Prostate gland (tissue), 2 donors: ENCODE measurements at places on chromosomes 3 and 15.

DNA sequence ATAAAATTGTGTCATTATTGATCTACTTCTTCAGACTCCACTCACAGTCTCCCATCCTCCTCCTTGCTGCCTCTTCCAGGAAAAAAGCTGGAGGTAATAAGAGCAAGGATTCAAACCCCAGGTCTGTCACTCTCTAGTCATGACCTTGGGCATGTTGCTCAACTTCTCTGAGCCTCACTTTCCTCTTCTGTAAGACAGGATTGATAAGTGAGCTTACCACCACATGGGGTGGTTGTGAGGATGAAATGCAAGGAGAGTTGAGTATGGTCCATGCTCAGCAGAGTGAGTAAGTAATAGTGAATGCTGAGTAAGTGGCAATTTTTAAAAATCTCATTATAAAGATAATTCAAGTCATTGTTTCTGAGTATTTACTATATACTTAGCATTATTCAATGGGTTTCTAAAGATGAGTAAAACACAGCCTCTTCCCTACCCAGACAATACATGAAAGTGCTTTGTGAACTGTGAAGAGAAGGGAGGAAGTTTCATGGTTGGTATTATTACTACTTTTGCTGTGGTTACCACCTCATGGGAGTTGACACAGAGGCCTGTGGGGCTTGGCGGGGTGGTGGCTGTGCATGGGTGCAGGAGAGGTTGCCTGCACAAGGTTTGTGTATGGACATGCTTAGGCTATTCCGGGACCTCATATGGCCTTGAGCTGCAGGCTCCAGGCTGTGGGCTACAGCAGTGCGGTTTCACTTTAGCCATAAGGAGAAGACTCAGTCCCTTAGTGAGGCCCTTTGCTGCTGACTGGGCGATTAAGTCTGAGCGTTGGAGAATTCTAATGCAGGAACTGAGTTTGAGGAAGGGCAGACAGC, 30.0 kb downstream of the SLC6A11 start:
- no peak for DNase-seq

- no peak for DNase-seq
Observed at GRCh38 chr3:161740421-161740820, 243.8 kb downstream of the OTOL1 start.

GRCh38 chr3:8345398-8345797, 156.2 kb upstream of the LMCD1 start:
- DNase-seq = no peak

DNA sequence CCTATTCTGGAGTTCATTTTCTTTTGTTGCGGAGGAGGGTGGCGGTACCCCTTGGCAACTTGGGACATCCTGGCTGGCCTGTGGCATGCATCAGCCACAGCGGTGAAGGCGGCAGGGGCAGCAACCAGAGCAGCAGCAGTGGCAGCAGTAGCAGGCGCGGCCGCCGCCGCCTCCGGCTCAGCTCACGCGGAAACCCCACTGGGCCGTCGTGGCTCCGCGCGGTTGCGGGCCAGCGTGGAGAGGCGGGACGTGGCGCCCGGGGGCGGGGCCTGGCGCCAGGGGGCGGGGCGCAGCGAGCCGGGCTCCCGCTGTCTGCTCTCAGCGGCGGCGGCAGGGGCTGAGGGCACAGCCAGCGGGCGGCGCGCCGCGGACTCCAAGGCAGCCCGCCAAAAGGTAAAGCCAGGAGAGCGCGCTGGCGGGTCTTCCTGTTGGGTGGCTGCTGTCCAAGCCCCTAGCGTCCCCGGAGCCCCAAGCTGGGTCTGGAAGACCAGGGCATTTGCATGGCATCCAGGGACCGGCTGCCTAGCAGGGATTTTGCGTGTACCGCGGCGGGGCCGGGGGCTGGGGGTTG, 334.4 kb upstream of the THRB start:
- DNase-seq = peak; percentile 55

- no peak for DNase-seq
Observed at GRCh38 chr15:48170981-48171380, 7.1 kb downstream of the MYEF2 start.

- DNase-seq = no peak
Observed at GRCh38 chr3:194051366-194052149, 84.4 kb upstream of the HES1 start.

GRCh38 chr15:66954601-66955000, 110.8 kb upstream of the SMAD3 start:
- no peak for DNase-seq

DNA sequence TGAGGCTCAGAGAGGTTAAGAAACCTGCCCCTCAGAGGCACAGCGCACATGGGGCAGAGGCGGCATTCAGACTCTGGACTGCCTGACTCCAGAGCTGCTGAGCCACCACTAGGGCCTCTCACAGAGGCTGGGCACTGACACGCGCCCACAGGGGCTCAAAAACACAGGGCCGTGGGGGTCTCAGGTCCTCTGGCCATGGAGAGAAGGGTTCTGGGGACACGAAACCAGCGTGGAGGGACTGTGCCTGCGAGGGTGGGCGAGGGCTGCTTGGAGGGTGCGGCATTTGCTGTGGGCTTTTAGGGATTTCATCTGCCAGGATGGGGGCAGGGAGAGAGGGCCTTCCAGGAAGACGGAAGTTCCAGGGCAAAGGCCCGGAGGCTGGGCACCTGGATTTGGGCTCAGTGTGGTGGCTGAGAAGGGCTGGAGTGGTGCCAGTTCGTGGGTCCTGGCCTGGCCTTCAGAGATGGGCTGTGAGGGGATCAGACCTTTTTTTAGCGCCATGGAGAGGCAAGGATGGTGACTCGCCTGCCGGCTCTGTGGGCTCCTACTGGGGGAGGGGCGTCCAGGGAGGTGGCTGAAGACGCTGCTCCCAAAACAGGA, 69.6 kb downstream of the EFCAB12 start:
- no peak for DNase-seq

DNA sequence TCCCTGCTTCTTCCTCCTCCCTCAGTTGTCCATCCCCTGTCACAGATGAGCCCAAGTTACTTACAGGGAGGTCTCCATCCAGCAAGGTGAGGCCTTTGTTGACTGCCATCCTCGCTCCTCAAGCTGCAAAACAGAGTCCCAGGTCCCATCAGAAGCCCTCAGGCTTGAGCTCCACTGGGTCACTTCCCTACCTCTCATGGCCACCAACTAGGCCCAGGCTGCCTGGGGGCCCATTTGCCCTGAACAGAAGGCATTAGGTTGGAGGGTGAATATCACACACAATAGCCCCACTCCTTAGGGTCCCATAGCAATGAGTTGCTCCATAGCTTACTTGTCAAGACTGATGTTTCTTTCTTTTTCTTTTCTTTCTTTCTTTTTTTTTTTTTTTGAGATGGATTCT, 1.8 kb downstream of the PLIN1 start:
- DNase-seq = no peak

DNA sequence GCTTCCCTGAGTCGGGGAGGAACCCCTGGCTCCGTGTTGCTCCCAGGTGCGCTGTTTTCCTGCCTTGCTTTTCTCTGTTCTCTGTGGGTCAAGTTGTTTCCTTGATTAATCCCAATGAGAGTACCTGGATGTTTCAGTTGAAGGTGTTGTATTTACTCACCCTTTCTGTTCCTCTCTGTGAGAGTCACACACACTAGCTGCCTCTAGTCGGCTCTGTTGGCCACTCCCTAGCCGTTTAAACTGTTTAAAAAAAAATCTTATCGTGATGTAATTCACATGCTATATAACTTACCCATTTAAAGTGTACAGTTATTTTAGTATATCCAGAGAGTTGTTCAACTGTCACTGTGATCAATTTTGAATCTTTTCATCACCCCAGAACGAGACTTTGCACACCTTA, 74.0 kb downstream of the AKAP13 start:
- DNase-seq = no peak

- DNase-seq = no peak
Observed at GRCh38 chr3:17911986-17912760, 169.7 kb upstream of the TBC1D5 start.

DNA sequence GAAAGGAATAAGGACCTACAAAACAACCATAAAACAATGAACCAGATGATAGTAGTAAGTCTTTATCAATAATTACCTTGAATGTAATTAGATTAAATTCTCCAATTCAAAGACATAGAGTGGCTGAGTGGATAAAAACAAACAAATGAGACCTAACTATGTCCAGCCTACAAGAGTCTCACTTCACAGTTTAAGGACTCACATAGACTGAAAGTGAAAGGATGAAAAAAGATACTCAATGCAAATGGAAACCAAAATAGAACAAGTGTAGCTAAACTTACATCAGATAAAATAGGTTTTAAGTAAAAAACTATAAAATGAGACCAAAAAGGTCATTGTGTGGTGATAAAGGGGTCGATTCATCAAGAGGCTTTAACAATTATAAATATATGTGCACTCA, 21.9 kb upstream of the NR1I2 start:
- DNase-seq = no peak

DNA sequence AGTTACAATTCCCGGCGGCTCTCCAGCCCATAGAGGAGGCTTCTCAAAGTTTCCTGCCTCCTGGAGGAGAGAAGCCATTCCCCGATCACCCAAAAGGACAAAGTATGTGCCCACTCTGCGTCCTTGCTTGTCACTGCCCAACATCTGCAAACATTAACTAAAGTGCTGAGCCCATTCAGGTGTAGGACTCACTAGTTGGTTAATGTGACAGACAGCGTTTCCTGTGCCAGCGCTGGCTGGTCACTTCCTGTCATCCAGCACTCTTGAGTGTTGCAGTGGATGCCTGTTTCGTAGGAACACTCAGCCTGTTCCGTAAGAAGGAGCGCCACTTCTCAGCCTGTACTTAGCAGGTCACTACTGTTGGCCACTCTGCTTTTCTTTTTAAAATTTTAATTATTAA, 100.3 kb downstream of the APBA2 start:
- no peak for DNase-seq

DNA sequence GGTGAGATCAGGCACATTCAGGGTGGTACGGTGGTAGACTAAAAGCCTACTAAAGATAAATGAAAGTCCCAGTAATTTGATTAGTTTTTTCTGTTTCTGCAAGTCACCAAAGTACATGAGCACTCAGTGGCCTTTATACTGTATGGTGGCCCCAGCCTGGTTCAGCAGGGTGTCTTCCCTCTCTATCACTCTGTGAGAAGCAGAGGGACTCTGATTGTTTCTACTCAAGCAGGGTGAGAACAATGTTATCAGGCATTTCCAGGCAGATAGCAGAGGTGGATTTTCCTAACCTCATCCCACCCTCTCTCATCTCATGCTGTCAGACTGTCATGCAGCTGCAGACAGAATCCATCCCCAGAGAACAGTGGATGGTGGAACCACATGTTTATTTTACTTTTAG, 71.5 kb upstream of the BFSP2 start:
- no peak for DNase-seq

- no peak for DNase-seq
Observed at GRCh38 chr3:122502941-122503340, 11.8 kb downstream of the KPNA1 start.

DNA sequence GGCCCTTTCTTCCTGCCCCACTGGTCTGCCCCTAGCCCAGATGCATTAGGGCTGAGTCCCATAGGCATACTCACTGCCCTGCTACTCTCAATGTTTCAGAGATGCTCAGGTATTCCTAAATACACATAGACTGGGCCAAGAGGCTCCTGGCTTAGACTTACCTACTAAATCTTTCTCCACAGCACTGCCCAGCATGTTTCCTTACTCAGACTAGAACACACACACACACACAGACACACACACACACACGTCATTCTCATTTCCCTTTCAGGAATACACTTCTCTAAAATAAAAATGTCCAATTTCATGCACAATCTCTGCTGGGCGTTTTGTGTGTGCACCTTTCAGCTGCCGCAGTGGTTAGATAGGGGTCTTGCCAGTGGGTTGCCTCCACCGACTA, 175.7 kb downstream of the FAM43A start:
- DNase-seq = no peak

DNA sequence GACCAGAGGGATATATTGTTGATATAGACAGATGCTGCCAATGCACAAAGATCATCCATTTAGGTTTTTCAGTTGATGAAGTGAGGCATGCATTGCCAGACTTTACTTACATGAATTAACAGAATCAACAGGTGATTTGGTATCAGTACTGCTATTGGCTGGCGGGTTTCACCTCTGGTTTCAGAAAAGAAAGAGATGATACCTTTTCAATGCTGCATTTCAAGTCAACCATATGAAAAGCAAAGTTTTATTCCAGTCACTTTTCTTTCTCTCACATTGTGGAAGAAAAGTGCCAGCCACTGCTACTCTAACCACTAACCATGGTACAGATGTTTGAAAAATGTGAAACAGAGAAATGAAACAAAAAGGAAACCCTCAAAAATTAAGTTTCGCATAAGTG, 289.1 kb downstream of the TIGIT start:
- no peak for DNase-seq

DNA sequence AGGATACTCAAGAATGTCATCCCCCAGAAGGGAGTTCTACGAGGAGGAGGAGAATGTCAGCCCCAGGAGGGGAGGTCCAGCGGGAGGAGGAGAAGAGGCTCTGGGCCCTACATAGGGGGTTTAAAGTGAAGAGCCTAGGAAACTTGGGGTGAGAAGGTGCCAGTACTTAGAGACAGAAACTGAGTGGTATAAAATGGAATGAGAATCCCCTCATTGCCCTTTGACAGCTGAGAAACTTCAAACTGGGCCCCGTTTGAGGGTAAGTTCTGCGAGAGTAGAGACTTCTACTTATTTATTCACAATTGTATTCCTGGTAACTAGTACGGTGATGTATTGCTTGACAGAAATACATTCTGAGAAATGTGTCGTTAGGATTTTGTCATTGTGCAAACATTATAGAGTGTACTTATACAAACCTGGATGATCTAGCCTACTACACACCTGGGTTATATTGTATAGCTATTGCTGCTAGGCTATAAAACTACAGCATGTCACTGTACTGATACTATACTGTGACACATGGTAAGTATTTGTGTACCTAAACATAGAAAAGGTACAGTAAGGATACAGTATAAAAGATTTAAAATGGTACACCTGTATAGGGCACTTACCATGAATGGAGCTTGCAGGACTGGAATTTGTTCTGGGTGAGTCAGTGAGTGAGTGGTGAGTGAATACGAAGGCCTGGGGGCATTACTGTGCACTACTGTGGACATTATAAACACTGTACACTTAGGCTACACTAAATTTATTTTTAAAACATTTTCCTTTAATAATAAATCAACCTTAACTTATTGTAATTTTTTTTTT, 62.0 kb downstream of the TSC22D2 start:
- DNase-seq = no peak

- DNase-seq = peak; percentile 12
Observed at GRCh38 chr3:121660356-121661171, at the start of gene HCLS1. HCLS1 (minus strand) TSS chr3:121660903; CDS start chr3:121658347, 2,556 bp downstream.

- DNase-seq = no peak
Observed at GRCh38 chr3:2362122-2362521, 263.5 kb downstream of the CNTN4 start.

DNA sequence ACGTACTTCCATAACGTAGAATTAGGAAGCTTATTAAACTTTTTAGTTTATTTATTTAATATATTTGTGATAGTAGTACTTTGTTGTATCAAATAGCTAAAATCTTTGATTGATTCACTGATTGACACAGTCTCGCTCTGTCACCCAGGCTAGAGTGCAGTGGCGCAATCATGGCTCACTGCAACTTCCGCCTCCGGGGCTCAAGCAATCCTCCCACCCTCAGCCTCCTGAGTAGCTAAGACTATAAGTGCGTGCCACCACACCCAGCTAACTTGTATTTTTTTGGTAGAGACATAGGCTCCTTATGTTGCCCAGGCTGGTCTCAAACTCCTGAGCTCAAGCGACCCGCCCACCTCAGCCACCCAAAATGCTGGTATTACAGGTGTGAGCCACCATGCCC, 5.7 kb downstream of the APH1B start:
- no peak for DNase-seq
